ENCODE measurements at places on chromosomes 1 and 21.

DNA sequence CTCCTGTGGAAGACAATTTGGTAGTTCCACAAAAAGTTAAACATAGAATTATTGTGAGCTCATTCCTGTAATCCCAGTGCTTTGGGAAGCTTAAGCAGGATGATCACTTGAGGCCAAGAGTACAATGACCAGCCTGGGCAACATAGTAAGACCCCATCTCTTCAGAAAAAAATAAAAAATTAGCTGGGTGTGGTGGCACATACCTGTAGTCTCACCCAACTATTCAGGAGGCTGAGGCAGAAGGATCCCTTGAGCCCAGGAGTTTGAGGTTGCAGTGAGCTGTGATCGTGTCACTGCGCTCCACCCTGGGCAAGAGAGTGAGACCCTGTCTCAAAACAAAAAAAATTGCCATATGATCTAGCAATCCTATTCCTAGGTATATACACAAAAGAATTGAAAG, 4.1 kb upstream of the CHML start:
- DNase-seq: no peak

- DNase-seq: no peak
Observed at GRCh38 chr1:157771661-157772425, 5.1 kb downstream of the FCRL2 start.

DNA sequence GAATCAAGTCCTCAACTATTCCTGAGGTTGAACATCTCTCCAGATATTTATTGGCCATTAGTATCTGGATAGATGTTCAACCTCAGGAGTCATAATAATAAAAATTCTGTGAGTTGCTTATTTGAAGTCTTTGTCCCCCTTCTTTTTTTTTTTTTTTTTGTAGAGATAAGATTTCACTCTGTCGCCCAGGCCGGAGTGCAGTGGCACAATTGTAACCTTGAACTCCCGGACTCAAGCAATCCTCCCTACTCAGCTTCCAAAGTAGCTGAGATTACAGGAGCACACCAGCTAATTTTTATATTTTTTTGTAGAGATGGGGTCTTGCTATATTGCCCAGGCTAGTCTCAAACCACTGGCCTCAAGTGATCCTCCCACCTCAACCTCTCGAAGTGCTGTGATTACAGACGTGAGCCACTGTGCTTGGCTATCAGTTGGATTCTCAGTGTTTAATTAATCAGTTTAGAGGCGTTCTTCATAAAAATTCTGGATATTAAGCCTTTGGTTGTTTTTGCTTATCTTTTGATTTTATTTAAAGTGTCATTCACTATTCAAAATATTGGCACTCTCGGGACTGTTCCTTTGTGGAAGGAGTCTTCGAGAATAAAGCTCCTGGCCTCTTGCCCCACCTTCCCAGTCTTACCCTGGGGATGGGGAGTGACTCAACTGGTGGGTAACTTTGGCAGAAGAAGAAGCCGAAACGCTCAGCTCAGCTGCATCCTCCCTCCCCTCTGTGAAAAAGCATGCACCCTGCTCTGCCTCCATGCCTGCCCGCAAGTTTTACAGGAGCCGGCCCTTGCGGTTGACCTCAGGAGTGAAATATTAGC, 11.2 kb upstream of the HYI start:
- DNase-seq: no peak

- no peak for DNase-seq
Observed at GRCh38 chr1:214664651-214665433, 61.8 kb downstream of the CENPF start.

GRCh38 chr1:231625975-231626534, 535 bp upstream of the DISC1 start:
- DNase-seq: peak; percentile 32

DNA sequence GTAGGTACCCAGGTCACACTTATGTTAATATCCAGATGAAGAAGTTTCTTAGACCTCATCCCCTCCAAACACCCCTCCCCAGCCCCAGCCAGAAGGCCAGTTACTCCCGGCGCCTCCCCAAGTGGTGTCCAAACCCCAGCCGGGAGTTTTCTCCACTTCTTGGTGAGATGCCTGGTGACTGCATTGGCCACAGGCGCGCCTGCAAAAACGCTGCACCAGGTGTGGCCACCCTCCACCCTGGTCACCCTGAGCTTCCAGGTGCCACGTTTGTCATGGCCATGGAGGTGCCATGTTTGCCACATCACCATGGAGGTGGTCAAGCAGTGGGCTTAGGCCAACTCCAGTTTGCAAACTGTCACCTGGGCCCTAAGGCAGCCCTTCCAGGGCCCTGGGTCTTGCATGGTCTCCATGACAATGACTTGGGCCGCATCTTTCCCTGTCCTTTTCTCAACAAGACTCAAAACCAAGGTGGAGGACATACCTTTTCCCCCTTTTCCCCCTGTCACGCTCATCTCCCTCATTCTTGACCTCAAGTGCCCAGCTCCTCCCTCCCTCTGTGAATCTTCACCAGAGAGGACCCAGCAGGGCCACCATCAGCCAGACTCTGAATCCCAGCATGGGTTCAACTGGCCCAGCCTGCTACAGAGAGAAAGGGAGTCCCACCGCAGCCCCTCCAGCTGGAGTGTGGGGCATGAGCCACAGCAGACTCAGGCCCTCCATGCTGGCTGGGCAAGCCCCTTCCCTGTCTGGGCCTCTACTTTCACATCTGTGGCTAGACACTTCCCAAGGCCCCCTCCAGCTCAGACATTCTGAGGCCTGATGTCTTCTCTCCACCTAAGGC, 125.9 kb upstream of the ZBTB40 start:
- DNase-seq: no peak

DNA sequence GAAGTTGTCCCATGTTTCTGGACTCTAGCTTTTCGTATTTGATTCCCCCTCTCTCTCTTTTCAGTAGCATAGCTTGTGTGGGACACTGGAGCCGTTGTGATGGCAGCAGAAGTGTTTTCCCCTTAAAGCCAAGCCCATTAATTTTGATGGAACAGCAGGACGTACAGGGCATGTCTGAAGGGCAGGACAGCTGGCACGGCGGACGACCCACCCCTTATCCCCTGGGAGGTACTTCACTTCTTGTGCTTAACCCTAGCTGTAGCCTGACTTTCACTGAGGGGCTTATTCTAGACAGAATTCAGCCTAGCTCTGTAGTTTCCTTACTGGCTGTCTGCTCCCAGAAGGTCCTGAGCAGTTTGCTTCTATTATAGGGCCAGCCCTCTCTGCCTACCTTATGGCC, 8.6 kb upstream of the PPFIA4 start:
- DNase-seq: no peak

DNA sequence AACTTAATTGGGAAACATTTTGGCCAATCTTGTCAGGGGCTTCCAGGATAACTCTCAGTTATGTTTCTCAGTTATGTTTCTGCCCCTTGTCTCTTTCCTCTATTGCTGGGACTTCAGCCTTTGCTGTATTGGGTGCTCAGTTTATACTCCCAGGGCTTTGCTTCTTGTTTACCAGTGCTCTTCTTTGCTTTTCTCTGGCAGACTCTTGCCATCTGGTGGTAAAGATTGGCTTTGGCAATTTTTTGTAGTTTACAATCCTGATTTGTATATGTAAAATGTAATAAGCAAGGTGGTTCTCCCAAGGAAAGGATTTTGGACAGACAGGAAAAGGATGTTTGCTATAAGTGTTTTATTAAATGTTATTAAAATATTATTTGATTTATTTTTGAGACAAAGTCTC, 37.9 kb downstream of the FABP3 start:
- peak; percentile 53 for DNase-seq

DNA sequence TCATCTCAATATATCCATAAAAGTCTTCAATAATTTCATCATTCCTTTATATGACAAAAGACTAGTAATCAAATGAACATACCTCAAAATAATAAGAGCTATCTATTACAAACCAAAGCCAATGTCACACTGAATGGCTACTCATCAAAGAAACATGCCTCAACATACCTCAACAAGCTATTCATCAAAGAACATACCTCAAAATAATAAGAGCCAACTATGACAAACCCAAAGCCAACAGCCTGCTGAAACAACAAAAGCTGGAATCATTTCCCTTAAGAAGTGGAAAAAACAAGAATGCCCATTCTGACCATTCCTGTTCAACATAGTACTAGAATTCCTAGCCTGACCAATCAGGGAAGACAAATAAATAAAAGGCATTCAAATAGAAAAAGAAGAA, 1373.7 kb downstream of the BRINP3 start:
- no peak for DNase-seq
